Stimulated activated CD8-positive, alpha-beta memory T cell treated with anti-CD3 and anti-CD28 coated beads, Interleukin-7, amount 100 ng/mL, for 24 hours (primary cell): ENCODE measurements at places on chromosomes 3 and 15.
A peak's percentile ranks its signal among the peaks of the same experiment; 100 is the strongest.

DNA sequence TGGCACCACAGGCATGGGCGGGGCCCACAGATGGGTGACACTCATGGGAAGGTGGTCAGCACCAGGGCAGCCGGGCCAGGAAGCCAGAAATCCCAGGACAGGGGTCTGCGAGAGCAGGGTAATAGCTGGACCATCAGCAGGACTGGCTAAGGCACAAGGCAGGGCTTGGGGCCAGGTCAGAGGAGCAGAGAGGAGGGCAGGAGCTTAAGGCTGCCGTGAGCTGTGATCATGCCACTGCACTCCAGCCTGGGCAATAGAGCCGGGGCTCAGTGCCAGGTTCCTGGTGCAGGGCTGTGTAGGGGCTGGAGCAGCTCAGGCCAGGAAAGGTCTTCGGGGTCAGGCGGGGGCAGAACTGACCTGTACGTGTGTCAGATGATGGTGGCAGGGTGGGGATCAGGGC lies 64.2 kb upstream of the LINGO1 start:
- no peak for DNase-seq

DNA sequence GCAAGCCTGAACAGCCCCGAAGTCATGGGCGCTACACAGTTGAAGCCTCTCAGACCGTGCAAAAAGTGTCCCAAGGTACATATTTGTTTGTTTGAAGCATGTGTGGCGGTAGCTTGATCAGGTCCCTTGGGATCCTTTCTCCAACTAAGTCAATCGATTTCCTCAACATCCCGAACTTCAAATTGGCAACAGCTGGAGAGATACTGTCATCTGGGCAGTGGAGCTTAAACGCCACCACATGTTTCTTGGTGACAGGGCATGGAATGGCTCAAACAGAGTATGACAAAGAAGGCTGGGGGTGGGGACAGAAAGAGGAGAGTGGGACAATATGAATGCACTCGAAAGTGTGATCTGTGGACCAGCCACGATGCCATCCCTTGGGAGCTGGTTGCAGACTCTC lies 84.9 kb upstream of the PSMD6 start:
- DNase-seq: no peak

- no peak for DNase-seq
Measured at GRCh38 chr3:79473993-79474392, 293.8 kb downstream of the ROBO1 start.

DNA sequence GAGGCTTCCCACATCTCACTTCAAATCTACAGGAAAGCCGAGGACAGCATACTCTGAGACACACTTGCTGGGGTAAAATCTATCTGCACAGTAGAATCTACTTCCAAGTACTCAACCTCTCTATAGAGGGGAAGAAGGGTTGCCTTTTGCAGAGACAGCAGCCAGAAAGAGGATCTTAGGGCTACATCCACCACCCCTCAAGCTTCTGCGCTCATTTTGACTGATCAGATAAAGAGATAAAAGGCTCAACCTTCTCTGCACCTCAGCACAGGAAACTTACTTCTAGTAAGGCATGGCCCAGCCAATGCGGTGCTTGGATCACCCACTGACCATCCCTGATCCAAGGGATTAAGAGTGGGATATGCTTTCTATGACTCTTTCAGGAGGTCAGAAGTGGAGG lies 6.9 kb upstream of the SLC9A9 start:
- DNase-seq: no peak

DNA sequence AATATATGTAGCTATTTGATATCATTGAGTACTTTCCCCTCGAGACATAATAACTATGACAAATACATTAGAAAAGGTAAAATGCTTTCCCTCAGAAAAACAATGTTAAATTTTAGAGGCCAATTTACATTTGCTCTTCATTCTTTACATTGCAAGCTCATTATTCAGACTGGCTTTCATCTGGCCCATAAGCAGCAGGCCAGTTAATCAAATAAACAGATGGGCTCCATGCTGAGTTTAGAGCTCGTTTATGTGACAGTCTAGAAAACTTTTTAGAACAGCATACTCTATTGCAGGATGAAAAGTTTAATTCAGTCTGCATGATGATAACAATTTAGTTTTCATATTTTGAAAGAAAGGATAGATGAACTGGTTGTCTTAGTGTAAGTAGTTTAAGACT lies 150.6 kb downstream of the DUT start:
- no peak for DNase-seq

- DNase-seq: no peak
Measured at GRCh38 chr3:122100591-122101463, 45.7 kb downstream of the CD86 start.

GRCh38 chr3:139292711-139293664 lies 50.8 kb upstream of the MRPS22 start:
- DNase-seq: no peak

- no peak for DNase-seq
Measured at GRCh38 chr3:138284079-138284478, 45.6 kb downstream of the NME9 start.

- DNase-seq: no peak
Measured at GRCh38 chr3:177742273-177742672, 545.0 kb upstream of the TBL1XR1 start.

- no peak for DNase-seq
Measured at GRCh38 chr15:101615986-101616848, 36.0 kb downstream of the TM2D3 start.

DNA sequence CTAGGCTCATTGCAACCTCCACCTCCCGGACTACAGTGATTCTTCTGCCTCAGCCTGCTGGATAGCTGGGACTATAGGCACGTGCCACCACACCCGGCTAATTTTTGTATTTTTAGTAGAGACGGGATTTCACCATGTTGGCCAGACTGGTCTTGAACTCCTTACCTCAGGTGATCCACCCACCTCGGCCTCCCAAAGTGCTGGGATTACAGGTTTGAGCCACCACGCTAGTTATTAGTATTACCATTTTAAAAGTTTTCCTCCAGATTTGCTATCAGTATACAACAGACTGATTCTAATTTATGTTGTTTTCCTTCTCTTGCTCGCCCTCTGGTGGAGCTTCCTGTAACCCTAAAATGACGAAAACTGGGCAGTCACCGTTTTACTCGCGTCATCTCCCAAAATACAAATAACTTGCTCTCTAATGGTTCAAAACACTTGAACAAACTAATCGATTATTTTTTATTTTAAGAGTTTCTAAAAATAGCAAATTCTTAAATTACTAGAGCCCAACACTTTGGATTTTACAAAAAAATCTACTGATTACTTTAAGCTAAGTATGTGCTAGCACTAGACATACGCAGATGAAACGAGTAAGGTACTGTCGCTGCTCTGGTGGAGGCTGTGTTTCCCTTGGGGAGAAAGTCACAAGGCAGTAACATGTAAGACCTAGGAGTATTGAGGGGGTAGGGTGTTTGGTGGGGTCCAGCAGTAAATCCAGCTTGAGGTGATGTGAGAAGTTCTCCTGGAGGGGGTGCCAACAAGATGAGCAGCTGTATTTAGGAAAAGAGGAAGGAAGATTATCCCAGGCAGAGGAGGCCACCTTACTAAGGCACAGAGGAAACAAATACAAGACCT lies 203.3 kb downstream of the MBNL1 start:
- peak; percentile 35 for DNase-seq

- DNase-seq: no peak
Measured at GRCh38 chr15:58593870-58594269, 155.6 kb downstream of the ADAM10 start.

- DNase-seq: no peak
Measured at GRCh38 chr3:188842639-188843038, 329.1 kb upstream of the TPRG1 start.

- no peak for DNase-seq
Measured at GRCh38 chr3:6640907-6641306, 220.0 kb upstream of the GRM7 start.

GRCh38 chr3:43759297-43759782 lies 68.6 kb downstream of the ABHD5 start:
- no peak for DNase-seq

- DNase-seq: no peak
Measured at GRCh38 chr3:115862849-115863248, 239.5 kb downstream of the GAP43 start.

DNA sequence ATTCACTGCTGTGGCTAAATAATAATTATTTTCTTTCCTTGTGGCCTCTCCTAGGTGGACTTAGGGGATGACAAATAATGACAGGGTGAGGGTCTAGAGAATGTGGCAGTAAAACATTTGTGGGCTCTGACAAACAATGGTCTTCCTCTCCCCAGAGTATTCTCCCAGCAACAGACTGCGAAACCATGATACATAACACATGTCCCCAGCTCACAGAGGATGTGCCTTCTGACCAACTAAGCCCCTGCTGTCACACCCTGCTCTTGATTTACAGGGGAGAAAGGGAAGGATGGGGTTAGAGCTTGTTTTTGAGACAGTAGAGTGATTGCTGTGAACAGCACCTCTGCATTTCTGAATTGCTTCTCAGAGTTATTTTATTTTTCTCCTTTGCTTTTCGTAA lies 116.6 kb upstream of the CTDSPL start:
- DNase-seq: no peak

GRCh38 chr15:82540055-82540983 lies at the start of gene RPS17:
Gene RPS17, minus strand, starts transcription at chr15:82540457. Its CDS starts 29 bp downstream, at chr15:82540428.
- DNase-seq: peak; percentile 95

GRCh38 chr3:46888705-46889104 lies 11.2 kb downstream of the PTH1R start:
- DNase-seq: no peak

DNA sequence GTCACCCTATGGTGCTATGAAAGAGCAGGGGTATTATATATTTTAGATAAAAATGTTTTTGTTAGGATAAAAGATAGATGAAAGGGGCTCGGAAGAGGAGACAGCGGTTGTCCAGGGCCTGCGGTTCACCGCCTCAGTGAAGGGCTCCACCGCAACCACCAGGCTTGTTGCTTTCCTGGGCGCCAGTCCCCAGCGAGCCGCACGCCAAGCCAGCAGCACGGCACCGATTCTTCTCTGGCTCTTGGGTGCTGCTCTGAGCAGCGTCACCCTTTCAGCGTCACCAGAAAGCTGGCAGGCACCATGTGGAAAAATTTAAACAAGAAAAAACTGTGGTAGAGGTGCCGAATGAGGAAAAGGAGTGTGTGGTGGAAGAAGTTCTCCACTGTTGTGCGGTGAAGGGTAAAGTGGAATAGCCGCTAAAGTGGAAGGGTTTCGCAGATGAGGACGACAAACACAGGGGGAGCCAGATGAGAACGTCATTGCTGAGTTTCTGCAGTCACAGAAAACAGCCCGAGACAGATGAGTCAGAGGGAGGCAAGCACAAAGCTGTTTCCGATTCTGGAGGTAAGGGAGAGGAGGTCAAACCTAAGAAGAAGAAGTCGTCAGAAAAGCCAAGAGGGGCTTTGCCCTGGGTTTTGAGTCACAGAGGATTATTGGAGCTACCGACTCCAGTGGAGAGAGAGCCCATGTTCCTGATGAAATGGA lies 569.2 kb downstream of the ZBBX start:
- no peak for DNase-seq

- no peak for DNase-seq
Measured at GRCh38 chr3:88668180-88668579, 439.2 kb upstream of the EPHA3 start.
